ENCODE measurements at places on chromosomes 6 and 20.

- no peak for DNase-seq
These were observed 96.7 kb downstream of the SLX4IP start for GRCh38 chr20:10531848-10532247.

GRCh38 chr6:125868252-125868651, 77.5 kb downstream of the NCOA7 start:
- DNase-seq: no peak

DNA sequence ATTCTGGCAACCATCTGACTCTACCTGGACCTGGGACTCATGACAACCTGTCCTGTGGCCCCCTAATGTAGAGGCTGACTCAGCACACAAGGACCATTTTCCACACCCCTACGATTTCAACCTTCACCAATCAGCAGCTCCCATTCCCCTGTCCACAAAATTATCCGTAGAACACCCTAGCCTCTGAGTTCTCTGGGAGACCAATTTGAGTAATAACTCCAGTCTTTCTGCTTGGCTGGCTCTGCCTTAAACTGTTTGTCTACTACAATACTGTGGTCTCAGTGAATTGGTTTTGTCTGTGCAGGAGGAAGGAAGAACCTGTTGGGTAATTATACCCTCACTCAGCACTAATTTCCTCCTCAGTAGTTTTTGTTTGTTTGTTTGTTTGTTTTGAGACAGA, 99.3 kb upstream of the MRPS10 start:
- no peak for DNase-seq

DNA sequence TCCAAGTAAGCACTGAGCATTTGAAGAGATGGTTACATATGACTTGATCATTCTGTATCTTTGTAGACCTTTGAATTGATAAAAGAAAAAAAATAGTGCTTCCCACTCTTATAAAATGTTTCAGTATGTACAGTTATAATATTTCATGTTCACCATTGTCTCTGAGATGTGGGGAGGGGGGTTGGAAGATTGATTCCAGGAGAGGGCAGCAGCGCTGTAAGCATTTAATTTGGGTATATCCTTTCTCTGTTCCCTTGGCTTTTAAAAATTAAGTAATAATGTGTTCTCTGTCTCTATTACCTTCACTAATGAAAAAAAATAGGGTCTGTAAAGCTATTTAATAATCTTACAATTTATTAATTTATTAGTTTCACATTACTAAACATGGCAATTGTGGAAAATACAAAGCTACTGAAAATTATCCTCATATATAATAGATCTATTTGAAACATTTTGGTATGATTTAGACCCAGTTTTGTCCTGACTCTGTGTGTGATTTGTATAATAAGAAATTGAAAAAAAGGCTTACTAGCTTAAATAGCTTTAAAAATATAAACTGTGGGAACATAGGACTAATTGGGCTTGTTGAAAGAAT, 341.2 kb downstream of the CDKAL1 start:
- no peak for DNase-seq

DNA sequence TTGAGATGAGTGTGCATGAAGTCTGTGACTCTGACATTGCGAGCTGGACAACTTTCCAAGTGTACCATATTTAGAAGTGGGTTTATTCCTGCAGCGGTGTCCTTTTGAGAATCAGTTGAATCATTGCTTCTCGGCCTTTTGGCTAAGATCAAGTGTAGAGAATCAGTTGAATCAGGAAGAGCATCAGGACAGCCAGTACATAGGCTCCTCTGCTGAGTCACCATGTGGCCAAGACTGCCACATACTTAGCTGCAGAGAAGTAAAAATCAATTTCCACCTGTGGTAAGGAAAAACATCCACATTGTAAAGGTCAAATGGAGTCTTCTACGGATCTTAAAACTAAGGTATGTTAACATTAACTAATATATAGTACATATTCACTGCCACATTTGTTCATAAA, 428.4 kb upstream of the MARCKS start:
- no peak for DNase-seq

DNA sequence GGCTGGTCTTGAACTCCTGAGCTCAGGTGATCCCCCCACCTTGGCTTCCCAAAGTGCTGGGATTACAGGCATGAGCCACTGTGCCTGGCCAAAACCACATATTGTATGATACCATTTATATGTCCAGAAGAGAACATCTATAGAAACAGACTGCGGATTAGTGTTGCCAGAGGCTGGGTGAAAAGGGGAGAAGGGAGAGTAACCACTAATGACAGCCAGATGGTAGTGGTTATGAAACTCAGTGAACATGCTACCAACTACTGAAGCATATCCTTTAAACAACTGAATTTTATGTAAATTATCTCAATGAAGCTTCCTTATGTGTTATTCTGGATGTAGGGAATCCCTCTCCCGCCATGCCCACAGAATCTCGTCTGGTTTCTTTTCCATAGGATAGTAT, 15.7 kb downstream of the SLC23A2 start:
- DNase-seq: no peak

- DNase-seq: no peak
These were observed 82.6 kb downstream of the ASXL1 start for GRCh38 chr20:32440758-32441078.

GRCh38 chr6:136969433-136969832, 47.3 kb downstream of the SLC35D3 start:
- no peak for DNase-seq

DNA sequence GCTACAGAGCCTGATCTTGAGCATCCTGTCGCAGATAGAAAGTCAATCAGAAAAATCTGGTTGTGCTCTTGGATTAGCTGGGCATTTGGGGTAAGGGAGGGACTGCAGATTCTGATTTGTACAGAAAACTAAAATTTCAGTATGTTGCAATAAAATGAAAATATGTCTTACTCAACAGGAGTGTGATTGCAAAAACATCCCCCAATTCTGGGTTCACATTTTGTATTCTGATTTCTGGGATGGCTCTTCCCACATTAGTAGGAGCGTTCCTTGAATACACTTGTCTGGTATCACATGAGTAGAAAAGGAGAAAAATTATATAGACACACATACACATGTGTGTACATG, 40.5 kb downstream of the PANK2 start:
- no peak for DNase-seq

DNA sequence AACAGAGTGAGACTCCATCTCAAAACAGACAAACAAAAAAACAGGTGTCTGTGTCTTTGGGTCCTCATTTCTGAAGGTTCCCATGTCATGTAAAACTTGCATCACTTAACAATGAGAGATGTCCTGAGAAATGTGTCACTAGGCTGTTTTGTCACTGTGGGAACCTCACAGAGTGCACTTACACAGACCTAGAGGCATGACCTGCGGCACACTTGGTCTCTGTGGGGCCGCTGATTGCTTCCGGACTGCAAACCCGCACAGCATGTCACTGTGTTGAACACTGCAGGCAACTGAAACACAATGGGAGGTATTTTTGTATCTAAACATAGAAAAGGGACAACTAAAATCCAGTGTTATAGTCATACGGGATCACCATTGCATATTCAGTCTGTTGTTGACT, 42.3 kb upstream of the TMEM181 start:
- no peak for DNase-seq

GRCh38 chr6:158536891-158537798, 22.7 kb upstream of the TMEM181 start:
- DNase-seq: peak; percentile 37

- DNase-seq: no peak
These were observed 413.4 kb upstream of the SOX4 start for GRCh38 chr6:21180155-21180554.

GRCh38 chr6:24431045-24431451, 28.3 kb downstream of the MRS2 start:
- DNase-seq: peak; percentile 44

DNA sequence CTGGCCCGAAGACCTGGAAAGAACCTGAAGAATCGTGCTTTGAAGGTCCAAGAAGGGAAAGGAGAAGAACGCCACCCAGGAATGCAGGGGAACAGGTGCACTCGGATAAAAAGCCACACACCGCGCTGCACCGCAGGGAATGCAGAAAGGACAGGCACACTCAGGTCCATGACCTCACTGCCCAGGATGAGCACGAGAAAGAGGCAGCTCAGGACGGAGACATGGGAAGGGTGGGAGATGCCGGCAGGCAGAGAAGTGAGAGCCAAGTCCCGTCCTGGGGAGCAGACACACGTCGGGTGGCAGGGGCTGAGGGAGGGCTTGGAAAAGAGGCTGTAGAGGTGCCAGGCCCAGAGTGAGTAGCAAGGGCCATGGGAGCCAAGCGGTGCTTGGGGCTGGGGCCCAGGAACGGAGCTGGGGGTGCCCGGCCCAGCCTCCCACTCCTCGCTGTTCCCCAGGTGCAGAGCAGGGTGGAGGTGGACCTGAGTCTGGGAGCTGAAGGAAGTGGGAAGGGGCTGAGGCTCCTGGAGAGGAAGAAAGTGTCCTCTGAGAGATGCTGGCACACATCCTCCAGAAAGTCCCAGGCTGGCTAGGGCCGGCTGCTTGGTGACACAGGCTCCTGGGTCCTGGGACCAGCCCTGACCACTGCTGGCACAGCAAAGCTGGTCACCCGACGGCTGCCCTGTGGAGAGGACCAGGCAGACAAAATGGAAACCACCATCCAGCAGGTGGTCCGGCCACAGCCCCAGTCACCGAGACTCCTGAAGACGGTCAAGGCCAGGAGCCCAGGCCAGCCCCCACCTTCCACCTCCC, 91.3 kb downstream of the PSMB1 start:
- DNase-seq: no peak

- no peak for DNase-seq
These were observed 7.1 kb downstream of the UQCC2 start for GRCh38 chr6:33704215-33705066.

- DNase-seq: peak; percentile 8
These were observed 2.3 kb downstream of the SAMD10 start for GRCh38 chr20:63976980-63977738.

DNA sequence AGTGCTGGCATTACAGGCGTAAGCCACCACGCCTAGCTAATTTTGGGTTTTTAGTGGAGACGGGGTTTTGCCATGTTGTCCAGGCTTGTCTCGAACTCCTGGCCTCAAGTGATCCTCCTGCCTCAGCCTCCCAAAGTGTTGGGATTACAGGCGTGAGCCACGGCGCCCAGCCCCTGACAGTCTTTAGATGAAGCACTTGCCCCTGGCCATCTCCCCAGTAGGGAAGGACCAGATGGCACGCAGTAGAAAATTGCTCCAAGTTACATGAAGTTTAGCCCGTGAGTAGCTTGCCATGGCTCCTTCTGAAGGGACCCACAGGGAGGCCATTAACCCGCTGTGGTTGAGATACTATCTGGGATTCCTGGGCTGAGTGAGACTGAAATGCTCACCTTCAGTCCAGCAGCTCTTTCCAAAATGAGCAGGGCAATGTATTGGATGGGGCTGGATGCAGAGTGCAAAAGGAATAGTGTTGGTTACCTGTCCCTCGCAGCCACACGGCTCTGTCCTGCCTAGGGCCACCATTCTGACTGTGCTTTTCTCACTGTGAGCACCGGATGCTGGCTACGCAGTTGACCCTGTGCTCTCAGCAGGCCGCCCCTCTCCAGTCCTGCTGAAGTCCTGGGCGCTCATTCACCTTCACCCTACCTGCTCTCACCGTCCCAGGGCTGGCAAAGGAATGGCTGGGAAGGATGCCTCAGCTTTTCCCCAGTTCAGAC, 66.9 kb downstream of the EFCAB8 start:
- DNase-seq: no peak

DNA sequence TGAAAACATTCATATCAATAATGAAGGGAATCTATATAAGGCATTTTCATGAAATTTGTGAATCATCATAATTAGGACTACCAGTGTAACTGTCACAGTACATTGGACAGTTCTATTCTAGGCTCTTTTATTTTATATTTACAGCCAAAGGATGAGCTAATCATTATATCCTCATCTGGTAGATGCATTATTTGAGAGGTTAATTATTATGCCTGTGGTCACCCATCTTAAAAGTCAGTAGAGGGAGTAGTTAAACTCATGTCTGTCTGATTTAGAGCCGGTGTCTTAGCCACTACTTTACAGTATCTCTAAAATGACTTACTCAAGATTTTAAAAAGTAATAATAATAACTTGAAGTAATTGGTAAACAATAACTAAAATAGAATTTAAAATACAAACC, 899.3 kb upstream of the MAP3K7 start:
- no peak for DNase-seq

GRCh38 chr20:62346398-62347150, 20.5 kb downstream of the LAMA5 start:
- DNase-seq: no peak

GRCh38 chr6:4940416-4940815, 63.4 kb downstream of the RPP40 start:
- no peak for DNase-seq

DNA sequence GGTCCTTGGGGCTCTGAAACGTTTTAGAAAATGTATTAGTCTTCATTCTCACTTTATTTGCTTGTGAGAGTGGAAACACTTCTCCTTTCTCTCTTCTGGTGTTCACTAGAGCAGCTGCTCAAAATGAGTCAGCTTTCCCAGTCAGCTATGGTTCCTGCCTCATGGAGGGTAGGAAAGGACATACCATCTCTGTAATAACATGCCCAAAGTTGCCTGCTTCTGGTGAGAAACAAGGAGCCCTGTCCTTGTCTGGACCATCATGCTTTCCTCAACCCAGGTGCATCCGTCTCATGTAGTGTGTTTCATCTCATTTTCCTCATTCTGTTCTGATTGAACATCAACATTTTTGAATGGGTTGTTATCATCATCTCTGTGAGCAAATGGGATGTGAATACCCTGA, 17.1 kb upstream of the TINAG start:
- DNase-seq: no peak

DNA sequence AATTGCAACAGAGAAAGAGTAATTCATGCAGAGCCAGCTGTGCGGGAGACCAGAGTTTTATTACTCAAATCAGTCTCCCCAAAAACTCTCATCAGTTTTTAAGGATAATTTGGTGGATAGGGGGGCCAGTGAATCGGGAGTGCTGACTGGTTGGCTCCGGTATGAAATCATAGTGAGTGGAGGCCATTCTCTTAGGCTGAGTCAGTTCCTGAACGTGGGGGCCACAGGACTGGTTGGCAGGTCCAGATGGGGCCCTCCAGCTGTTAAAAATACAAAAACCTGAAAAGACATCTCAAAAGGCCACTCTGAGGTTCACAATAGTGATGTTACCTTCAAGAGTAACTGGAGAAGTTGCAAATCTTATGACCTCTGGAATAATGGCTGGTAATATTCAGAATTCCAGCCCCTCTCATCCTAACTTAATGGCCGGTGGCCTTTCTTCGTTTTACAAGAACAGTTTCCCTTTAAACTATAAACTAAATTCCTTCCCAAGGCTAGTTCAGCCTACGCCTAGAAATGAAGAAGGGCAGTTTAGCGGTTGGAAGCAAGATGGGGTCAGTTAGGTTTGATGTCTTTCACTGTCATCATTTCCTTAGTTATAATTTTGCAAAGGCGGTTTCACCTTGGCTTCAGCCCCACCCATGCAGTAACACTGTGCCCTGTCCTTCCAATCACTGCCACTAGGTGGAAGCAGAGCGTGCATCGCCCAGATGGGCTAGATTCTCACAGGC, 6.8 kb upstream of the MICA start:
- peak; percentile 90 for DNase-seq

- DNase-seq: no peak
These were observed 166.3 kb downstream of the KCNQ5 start for GRCh38 chr6:72788188-72788587.

DNA sequence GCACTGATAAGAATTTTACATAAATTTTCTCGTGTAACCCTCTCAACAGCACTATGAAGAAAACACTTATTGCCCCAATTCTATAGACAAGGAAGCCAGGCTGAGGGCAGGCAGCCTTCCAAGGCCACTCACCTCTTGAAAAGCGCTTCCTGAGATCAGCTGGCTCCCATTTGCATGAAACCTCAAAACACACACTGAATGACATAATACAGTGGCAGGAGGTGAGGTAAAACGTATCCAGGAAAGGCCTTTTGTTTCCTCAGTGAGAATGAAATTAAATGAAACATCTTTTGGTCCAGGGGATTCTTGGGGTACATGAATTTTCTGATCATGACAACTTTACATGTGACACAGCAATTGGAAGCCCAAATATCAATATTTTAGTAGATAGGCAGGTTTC, 112.5 kb downstream of the WDR27 start:
- peak; percentile 33 for DNase-seq
